ENCODE measurements at places on chromosomes 2 and 18.

GRCh38 chr18:62186499-62186773 lies 420 bp downstream of the PIGN start:
- DNase-seq: no peak

GRCh38 chr2:85988914-85989270 lies 100.1 kb upstream of the ST3GAL5 start:
- no peak for DNase-seq

GRCh38 chr2:10402062-10402585 lies 46.0 kb downstream of the ODC1 start:
- DNase-seq: no peak

DNA sequence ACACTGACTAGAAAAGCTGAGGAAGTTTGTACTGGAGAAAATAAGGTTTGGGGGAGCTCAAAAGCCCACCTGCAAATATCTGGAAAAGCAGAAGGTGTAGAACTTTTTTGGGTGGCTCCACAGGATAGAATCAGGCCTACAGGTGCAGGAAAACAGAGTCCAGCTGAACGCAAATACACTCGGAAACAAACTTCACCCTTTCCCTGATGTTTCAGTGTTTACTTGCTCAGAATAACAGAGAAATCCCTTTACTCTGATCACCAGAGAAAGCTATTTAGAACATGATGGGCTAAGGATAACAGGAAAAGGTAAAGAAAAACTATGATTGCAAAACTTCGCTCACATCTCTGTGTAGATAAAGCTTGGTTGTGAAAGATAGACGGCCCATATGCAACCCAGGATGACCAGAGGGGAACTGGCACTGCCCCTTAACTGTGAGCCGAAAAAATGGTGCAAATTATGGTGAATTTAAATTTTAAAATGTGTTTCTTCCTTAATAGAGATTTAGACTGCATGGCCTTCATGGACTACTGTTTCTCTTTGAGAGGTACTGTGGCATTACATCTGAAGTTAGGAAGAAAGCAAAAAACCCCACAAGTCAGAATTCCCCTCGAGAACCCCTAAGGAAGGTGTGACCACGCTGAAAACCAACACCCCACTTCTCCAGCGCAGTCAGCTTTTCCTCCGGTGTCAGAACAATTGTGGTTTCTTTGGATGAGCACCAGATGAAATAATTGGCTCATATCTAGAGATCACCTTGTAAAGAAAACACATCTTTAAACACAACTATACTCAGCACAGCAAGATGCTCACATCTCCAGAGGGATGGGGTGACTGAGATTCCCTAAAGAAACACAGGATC lies 84.5 kb upstream of the TMEM247 start:
- no peak for DNase-seq

DNA sequence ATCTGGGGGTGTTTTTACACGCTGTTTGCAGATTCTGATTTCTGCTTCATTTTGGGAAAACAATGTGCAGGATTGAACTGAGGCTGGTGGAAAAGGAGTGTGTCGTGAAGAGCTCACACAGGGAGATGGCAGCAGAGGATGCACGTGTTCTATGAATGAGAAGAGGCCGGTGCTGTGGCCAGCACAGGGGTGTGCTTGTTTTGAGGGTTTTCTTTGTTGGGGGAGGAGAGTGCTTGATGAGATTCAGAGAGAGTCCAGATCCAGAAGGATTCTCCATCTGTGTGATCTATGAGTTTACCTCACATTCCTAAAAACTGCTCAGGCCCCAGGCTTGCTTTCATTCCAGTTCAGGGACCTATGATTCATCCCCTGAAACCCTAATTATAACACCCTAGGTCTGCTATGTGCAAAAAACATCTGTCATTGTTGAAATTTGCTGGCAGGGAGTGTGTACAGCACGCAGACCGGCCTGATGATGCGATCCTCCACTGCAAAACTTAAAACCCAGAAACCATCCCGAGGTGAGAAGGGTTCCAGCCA lies 12.1 kb downstream of the TGFA start:
- DNase-seq: peak; percentile 88

GRCh38 chr2:41867553-41867952 lies 180.3 kb upstream of the PKDCC start:
- DNase-seq: no peak

DNA sequence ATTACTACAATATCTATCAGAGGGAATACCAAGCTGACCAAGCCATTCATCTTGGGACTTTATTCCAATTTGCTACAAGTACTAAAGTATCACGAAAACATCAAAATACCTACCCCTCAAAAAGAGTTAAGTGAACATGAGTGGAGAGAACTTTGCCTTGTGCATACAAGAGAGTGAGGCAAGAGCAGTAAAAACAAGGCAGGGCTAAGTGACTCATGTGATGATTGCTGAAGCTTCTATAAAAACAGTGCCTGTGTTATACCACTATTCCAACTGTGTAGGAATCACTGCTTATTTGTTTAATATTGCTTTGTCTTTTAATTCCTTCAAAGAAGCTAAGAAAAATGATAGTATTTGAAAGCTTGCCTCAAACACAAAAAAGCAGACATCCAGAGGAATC lies 61.2 kb downstream of the FARSB start:
- DNase-seq: peak; percentile 72
